NCI-H1694 (cell line): ENCODE measurements at places on chromosomes 13 and 19.

- DNase-seq = no peak
These were observed 14.5 kb upstream of the KLK4 start for GRCh38 chr19:50925734-50926133.

- no peak for DNase-seq
These were observed 13.1 kb upstream of the ZNF888 start for GRCh38 chr19:52936151-52936953.

DNA sequence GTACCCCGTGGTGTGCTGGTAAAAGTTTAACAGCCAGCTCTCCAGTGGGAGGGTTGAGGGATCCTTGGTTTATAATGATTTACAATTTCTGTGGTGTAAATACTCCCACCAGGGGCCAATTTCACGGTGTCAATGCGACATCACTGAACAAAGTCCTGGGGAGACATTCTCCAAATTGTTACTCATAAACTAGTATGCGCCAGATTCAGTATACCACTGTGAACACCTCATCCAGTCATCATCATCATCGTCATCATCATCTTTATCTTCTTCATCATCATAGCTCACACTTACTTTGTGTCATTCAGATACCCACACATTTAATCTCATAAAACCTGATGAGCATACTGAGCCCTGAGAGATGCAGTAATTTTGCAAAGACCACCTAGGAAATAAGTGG, 17.2 kb upstream of the TNFSF14 start:
- DNase-seq = no peak

DNA sequence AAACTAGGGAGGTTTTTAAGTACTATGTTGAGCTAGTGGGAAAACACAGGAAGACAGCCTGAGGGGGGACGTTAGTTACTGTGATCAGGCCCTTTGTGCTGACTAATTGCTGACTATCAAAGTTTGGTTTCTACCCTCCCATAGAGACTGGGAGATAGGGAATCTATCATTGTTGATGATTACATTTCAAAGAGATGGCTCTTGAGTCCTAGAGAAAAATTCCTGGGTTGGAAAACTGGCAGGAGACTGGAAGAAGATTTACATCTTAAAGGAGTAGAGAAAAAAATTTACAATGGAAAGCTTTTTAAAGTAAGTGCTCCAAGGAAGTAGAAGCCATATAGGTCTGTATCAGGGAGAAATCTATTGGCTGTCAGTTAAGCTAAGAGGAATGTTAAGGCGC, 522.0 kb upstream of the KLHL1 start:
- DNase-seq = no peak

DNA sequence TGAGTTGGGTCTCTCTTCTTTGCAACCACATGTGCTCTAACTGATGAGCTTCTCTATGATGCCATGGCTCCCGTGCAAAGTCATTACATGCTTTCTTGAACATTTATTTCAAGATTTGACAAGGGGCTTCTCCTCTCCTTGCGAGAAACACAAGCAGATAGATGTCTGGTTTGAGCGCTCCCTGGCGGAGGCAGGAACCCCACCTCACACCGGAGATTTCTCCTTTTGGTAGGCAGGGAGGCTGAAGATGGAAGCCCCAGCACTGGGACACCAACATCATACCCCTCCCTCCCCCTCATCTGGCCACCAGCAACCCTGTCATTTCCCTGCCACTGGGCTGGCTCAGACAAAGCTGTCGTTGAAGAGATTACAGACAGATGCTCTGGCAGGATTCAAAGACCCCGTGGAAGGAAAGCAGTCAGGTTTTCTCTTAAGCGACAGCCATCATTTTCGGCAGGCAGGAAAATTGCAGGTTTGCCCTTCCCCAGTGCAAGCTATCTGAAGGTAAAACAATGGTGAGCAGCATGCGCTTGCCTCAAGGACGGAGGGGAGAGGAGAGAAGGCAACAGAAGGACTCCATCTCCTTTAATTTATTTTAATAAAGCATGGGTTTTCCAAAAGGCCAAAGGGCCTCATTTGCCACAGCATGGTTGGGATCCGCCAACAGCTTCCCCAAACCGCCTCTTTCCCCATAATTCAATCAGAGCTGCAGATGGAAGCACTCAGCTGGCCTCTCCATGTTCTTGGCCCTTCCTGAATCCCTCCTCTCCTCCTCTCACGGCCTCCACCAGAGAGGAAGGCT, 344.1 kb upstream of the TSHZ3 start:
- no peak for DNase-seq

- no peak for DNase-seq
These were observed 890 bp upstream of the ZNF611 start for GRCh38 chr19:52735734-52736133.

DNA sequence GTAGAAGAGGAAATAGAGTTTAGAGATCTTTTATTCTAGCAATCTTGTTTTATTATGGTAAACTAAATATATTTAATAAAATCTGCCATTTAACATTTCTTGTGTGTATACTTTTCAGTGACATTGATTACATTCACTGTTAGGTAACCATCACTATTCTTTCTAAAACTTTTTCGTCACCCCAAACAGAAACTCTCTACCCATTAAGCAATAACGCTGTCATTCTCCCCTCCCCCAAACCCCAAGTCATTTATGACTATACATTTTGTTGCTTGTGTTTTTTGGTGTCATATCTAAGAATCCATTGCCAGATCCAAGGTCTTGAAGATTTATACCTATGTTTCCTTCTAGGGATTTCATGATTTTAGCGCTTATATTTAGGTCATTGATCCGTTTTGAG, 10.6 kb downstream of the URI1 start:
- no peak for DNase-seq
